ENCODE measurements at places on chromosomes 7 and 10. TPM values are rescaled to one million over a fixed set of nuclear protein-coding genes. Genes with fewer than 3 reads are reported as not detected.
A peak's percentile ranks its signal among the peaks of the same experiment; 100 is the strongest.

CFAP70 gene
- total RNA-seq, result not detected

SYT15 gene
- under 0.01 TPM for total RNA-seq

ASAH2 gene
- total RNA-seq, result 0.39 TPM

CPA4 gene
- total RNA-seq, result 17.9 TPM

CHST12 gene
- 5.9 TPM for total RNA-seq

GRCh38 chr7:138257459-138258196 is 181.4 kb downstream of the AKR1D1 start:
- DNase-seq, result peak; percentile 85

DNA sequence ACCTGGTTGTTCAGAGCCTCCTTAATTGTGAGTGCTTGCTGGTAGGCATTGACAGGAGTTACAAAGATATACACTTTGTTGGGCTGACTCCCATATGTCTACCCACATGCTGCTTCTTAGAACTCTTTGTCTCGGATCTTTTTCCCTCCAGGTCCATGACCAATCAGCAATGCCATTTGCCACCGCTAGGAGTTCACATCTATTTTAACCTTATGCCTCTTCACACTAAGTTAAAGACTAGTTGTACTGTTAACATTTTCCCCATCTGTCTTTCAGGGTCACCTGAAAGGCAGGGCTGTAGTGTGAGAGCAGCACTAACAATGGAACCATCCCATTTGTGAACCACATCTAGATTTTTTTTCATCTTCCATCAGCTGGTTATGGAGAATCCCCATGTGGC is 226.7 kb upstream of the NPY start:
- no peak for DNase-seq

GRCh38 chr10:114821915-114822443 is 399 bp downstream of the FHIP2A start:
- peak; percentile 49 for DNase-seq

DNA sequence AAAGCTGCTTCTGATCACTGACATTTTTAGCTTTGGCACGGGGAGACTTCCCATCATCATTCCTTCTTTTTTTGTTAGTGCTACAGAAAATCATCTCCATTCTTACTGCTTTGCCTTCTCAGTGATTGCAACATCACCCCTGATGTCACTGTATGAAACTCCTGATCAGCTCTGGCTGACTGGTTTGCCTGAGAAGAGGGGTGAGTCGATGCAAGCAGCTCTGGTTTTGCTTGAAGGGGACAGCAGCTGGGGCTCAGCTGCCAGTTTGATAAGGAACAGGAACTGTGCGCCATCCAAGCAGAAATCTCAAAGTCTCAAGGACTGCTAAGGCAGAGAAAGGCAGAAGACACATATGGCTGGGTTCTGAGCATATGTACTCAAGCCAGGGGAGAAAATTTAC is 808.5 kb upstream of the CELF2 start:
- DNase-seq, result no peak

DNA sequence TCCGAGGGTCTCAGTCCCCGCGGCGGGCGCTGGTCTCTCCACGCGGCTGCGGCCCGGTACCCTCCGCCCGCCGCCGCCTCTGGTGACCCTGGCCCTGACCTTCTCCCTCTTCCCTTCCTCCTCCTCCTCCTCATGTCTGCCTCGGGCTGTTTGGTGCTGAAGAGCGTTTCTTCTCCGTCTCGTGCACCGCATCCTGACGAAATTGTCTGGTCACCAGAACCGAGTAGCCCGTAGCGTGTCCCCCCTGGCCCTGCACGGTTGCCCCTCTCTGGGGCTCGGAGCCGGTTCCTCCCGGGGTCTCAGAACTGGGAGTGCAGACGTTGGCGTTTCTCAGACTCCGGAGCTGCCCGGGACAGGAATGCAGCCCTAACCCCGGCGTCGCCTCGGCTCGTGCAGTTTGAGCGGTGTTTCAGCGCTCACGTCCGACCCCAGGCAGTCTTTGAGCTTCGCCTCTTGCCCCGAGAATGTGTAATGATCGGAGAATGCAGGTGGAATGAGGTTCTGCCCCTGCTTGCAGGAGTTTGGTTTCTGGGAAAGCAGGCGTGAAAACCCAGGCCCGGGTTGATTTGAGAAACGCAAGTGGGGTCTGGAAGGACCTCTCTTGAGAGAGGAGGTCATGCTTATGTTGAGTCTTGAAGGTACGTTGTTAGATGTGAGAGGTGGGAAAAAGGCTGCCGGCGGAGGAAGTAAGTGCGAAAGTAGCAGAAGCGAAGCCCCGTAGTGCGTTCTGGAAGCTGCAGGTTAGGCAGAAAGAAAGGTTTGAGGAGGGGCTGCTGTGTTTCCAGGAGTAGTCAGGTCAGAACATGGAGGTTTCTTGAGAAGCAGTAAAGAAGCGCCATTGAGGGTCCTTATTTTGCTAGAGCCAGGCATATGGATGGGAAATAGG is 743 bp downstream of the RBM17 start:
- DNase-seq, result peak; percentile 33

DNA sequence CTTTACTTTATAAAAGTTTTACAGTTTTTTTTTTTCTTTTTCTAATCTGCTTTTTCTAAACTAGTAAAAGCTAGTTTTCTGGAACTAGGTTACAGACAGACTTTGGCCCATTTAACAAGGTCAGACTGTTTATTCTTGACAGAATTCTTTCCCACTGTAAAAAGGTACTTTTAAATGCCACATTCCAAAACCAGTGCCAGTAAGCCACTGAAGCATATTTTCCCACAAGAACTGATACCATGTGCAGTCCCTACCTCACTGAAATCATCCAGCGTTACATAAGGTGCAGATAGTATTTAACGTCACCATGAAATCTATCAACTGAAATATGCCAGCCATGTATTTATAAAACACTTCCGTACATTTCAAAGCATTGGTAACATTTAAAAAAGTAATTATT is 121.6 kb downstream of the CDK6 start:
- DNase-seq, result no peak

- no peak for DNase-seq
These were observed 22.7 kb downstream of the KLF6 start for GRCh38 chr10:3762309-3762708.

Measured in RPMI7951 (cell line).